ENCODE measurements at places on chromosomes 5 and 9.

DNA sequence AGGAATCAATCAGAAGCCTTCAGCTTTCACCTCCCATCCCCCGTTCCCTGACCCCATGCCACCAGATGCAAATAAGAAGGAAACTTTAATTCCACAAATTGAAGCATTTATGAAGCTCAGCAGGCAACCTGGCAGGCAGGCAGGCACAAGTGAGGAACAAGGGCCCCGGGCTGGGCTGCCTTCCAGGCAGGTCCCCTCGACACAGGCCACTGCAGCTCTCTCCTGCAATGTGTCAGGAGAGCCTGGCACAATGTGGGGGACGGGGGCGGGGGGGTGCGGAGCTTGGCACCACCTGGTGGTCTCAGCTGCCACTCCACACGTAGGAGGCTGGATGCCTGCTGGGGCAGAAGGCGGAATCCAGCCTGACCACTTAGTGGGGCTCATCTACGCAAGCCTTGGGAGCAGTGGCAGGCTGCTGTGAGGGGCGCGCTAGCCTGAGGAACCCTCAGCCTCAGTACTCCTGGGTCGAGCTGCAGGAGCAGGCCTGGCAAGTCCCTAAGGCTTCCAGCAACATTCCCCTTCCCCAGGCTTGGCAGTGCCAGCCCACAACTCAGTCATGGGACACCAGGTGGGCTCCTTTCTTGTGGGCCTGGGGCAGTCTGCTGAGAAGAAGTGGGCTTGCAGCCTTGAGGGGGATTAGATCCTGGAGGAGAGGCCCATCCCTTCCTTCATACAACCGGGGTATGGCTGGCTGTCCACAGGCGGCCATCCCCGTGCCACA is 50.2 kb upstream of the KCNMB1 start:
- DNase-seq, result no peak

- DNase-seq, result no peak
Measured at GRCh38 chr5:111513131-111513520, 791 bp upstream of the STARD4 start.

DNA sequence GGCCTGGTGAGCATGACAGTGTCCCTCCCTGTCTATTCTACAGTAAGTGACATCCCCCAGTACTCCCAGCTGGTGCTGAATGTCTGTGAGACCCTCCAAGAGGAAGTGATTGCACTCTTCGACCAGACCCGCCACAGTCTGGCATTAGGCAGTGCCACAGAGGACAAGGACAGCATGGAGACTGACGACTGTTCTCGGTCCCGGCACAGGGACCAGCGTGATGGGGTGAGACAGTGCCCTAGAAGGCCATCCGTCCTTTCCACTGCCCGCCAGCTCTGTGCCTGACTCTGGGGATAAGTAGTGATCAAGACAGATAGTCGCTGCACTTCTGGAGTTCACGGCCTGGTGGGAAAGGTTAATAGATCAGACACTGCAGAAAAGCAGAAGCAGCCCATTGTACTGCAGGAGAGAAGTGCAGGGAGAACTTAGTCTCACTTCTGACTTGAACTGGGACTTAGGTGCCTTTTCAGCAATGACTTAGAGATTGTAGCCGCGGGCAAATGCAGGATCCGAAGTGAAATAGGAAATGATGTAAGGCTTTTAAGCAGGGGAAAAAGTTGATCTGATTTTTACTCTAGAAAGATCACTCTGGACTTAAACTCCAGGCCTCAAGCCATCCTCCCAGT is 28.4 kb downstream of the SH3GLB2 start:
- DNase-seq, result no peak

DNA sequence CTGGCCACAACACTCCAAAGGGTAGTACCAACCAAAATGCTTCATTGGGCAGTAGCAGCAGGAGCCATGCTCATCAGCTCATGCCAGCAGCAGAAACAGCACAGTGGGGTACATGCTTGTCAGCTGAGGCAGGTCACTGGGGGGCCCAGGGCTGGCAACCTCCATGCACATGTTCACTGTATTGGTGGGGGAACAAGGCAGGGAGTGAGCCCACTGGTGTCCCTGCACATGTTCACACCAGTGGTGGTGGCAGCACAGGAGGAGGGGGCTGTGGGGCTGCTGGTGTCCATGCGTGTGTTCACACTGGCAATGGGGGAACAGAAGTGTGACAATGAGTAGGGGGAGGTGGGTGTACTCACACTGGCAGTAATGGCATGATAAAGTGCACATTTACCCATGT is 254.3 kb upstream of the KIF2A start:
- no peak for DNase-seq

GRCh38 chr5:85458319-85458718 is 1073.6 kb upstream of the EDIL3 start:
- no peak for DNase-seq
